ENCODE measurements at places on chromosomes 2 and 18.

DNA sequence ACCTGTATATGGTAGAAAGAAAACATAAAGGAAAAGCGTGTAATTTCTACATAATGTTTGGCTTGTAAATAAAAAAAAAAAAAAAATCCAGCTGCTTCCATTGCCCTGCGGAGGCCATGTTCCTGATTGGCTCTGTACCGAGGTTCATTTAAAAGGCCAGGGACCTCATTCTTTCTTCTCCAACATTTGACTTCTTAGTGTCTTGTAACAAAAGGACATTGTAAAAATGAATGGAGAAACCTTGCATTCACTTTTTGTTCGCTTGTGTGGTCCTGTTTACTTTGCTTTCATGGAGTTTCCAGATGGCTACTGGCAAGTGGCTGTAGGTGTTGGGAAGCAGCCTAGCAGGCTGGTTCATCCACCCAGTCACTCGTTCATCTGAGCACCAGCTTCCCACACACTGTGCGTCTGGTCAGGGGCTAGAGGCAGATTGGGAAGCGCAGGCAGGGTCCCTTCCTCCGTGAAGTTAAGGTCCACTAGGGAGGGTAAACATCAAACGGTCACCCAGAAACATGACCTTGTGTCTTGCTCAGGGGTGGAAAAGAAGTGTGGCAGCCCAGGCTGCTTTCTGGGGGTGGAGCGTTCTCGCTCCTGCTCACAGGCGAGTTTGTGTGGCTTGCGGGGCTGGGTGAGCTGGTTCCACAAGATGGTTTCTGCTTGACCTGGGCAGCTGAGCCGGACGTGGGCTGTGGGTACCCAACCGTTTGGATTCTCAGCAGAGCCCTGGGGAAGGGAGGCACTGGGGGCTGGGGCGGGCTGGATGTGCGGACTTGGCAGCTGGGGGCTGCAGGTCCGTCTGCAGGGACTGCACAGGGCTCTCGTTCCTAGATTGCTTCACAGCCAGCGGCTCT is 260.7 kb downstream of the AGAP1 start:
- no peak for DNase-seq

DNA sequence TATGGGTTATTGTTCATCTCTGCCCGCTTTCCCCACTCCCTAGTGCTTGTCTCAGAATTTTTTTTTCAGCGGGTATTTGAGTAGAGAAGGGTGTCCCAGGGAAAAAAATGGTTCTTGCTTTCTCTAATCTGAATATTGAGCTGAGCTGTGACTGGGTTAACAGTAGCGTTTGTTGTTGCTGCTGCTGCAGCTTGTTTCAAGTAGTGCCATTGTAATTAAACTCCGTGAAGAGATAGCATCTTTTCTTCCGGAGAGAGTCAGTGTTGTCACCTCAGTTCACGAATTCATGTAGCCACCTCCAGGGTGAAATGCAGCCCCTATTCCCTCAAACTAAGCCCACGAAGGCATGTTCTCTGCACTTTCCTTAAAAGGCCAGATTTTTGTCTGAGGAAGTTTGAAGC is 1.5 kb upstream of the AAK1 start:
- DNase-seq: no peak

DNA sequence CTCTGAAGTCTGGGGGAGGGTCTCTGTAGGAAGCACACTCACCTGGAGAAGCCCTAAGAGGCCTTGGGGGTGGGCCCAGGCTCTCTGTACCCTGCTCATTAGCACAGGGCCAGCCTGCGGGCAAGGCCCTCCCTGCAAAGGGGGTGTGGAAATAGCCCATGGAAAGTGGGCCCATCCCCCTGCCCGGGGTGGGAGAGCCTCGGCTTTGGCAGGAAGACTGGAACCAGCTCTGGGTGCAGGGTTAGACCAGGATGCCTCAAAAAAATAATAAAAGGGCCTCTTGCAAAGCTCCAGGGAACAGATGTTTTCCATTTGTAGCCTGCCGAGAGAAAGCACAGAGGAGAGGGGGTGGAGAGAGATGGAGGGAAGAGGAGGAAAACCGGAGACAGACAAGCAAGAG is 98.7 kb downstream of the STPG4 start:
- DNase-seq: peak; percentile 94

GRCh38 chr18:72086421-72086820 is 457.7 kb downstream of the CBLN2 start:
- DNase-seq: no peak

- DNase-seq: no peak
Observed at GRCh38 chr18:58893388-58894099, 28.9 kb downstream of the ZNF532 start.
